ENCODE measurements at places on chromosomes 16 and 17. TPM values are rescaled to one million over a fixed set of nuclear protein-coding genes. Genes with fewer than 3 reads are reported as not detected.

DNA sequence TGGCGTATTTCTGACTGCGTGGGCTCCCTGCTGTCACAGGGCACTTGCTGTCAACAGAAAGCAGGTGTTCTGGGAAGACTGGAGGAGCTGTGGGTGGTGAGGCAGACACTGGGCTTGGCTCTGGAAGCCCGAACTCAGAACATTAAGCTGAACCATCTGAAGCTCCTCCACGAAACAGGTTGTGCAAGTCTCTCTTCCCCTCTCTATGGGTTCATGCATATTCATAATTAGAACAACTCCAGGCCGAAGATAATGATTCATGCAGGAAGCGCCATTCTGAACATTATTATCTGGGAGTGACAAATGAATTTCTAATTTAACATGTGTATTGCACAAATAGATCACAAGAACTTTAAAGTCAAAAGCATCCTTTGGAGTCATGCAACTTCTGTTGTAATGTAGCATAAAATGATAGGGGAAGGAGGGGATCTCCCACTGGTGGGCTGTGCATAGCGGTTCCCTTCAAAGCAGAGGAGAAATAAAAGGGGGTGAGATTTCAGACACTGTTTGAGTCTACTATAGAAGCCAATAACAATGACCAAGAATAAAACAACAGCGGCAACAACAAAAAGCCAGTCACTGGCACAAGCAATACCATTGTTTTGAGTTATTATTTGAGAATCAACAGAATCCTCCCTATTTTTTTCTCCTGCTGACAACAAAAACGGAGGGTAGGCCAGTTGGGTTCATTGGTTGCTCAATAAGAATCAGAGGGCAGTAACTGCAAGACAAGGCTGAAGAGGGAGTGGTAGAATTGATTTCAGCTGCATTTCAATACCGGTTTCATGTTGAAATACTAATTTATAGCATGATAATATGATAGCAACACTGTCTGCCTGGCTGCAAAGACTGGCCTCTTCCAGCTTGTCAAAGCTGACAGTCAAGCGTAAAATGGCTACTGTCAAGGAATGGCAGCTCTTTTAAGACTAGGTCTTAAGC is 407.3 kb downstream of the XYLT1 start:
- DNase-seq: no peak
- no peaks in the 10 kb centered on the region for H3K4me1 ChIP-seq
- H3K27me3 ChIP-seq: peaks cover 23% of the 10 kb centered on the region
- H3K36me3 ChIP-seq: no peaks in the 10 kb centered on the region
- no peak overlapping the region for H3K27ac ChIP-seq
- H3K4me3 ChIP-seq: no peak overlapping the region

DNA sequence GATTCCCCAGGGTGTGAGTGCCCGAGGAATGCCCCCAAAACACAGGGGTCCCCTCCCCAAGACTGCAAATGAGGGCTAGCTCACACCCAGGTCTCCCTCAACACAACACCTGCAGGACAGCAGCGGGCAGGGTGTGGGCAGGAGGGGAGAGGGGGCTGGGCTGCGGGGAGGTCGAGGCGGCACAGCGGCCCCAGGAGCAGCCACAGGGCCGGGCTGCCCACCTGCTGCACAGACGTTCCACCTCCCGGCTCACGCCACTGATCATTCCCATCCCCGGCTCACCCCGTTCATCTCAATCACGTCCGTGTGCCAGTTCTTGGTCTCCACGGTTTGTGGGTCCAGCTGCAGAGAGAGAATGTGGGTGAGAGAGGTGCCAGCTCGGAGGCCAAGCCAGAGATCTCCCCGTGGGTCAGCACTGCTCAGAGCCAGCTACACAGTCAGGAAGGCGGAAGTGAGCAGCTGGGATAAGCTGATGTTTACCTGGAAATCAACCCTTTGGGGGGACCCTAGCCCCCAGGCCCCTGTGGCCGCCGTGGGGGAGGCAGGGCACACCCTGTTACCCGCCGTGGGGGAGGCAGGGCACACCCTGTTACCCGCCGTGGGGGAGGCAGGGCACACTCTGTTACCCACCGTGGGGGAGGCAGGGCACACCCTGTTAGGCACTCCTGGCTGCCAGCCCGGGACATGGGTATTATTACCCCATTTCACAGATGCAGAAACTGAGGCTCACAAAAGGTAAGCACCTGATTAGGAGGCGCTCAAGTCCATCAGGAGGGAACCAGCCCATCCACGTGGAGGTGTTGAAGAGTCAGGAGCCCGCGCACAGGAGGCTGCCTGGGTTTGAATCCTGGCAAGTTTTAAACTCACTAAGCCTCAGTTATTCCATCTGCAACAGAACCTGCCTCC is 16.1 kb downstream of the TIMM22 start:
- DNase-seq: no peak
- H3K4me1 ChIP-seq: no peaks in the 10 kb centered on the region
- H3K27ac ChIP-seq: no peak overlapping the region

DNA sequence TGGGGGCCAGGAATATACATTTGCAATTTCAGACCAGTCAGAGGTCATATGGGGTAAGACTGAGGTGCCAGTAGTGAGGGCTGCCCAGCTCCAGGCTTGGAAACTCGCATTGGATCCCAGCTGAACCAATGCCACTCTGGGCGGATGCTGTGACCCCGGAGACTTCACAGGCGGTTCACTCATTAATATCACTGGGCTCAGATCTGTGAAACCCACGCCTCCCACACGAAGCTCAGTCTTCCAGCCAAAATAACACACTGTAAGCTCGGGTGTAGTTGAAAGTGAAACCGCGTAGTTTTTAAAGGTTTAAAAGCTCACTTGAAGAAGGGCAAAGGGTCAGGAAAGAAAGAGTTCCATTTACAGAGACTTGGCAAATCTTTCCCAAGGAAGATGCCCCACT is 254.8 kb downstream of the FOXL1 start:
- DNase-seq: no peak
- no peak overlapping the region for H3K27ac ChIP-seq
- no peaks in the 10 kb centered on the region for H3K36me3 ChIP-seq
- H3K4me3 ChIP-seq: no peak overlapping the region
- H3K4me1 ChIP-seq: no peaks in the 10 kb centered on the region
- peaks cover 97% of the 10 kb centered on the region for H3K27me3 ChIP-seq

GRCh38 chr17:19857640-19858039 is 10.1 kb downstream of the ULK2 start:
- no peak for DNase-seq
- H3K4me3 ChIP-seq: no peak overlapping the region
- no peaks in the 10 kb centered on the region for H3K27me3 ChIP-seq
- no peaks in the 10 kb centered on the region for H3K36me3 ChIP-seq
- no peak overlapping the region for H3K27ac ChIP-seq

- no peak overlapping the region for H3K27ac ChIP-seq
- no peak overlapping the region for H3K4me3 ChIP-seq
- no peaks in the 10 kb centered on the region for H3K4me1 ChIP-seq
- no peaks in the 10 kb centered on the region for H3K36me3 ChIP-seq
- DNase-seq: no peak
Measured at GRCh38 chr16:55100100-55100499, 169.4 kb downstream of the IRX5 start.

GRCh38 chr16:89847940-89848297 is 19.6 kb downstream of the SPIRE2 start:
- no peaks in the 10 kb centered on the region for H3K36me3 ChIP-seq
- no peak overlapping the region for H3K27ac ChIP-seq
- no peaks in the 10 kb centered on the region for H3K4me1 ChIP-seq
- DNase-seq: no peak

GRCh38 chr17:46943501-46944393 is 20.8 kb downstream of the GOSR2 start:
- H3K4me3 ChIP-seq: no peak overlapping the region
- peaks cover 10% of the 10 kb centered on the region for H3K36me3 ChIP-seq
- peak; percentile 43 for DNase-seq
- peaks cover 28% of the 10 kb centered on the region for H3K4me1 ChIP-seq
- no peak overlapping the region for H3K27ac ChIP-seq

- H3K4me1 ChIP-seq: no peaks in the 10 kb centered on the region
- no peak for DNase-seq
- peaks cover 46% of the 10 kb centered on the region for H3K27me3 ChIP-seq
- no peak overlapping the region for H3K4me3 ChIP-seq
Measured at GRCh38 chr17:3189961-3190360, 7.4 kb upstream of the OR1A2 start.

GRCh38 chr17:44084131-44084538 is 13.6 kb downstream of the G6PC3 start:
- DNase-seq: no peak
- H3K27ac ChIP-seq: no peak overlapping the region
- peaks cover 16% of the 10 kb centered on the region for H3K4me1 ChIP-seq

DNA sequence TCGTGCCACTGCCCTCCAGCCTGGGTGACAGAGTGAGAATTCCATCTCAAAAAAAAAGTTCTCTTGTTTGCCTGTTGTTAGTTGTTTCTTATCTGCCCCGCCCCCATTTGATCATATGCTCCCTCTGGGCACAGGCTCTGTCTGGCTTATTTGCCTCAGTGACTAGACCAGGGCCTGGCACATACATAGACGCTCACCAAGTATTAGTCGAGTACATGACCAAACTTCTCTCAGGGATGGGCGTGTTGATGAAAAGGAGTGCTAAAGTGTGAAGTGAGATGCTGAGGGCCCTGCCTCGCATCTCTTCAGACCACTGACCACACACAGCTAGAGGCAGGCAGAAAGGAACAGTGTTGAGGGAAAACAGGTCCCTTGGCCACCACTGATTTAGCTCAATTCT is 3.3 kb upstream of the HELZ start:
- H3K27ac ChIP-seq: no peak overlapping the region
- H3K4me1 ChIP-seq: peaks cover 20% of the 10 kb centered on the region
- no peaks in the 10 kb centered on the region for H3K36me3 ChIP-seq
- no peak for DNase-seq
- no peak overlapping the region for H3K4me3 ChIP-seq

GRCh38 chr16:89201439-89202377 is 1.4 kb upstream of the SLC22A31 start:
- H3K4me1 ChIP-seq: peaks cover 10% of the 10 kb centered on the region
- H3K27ac ChIP-seq: no peak overlapping the region
- DNase-seq: peak; percentile 95
- H3K4me3 ChIP-seq: peak overlapping the region; percentile 51
- H3K27me3 ChIP-seq: peaks cover 10% of the 10 kb centered on the region
- H3K36me3 ChIP-seq: no peaks in the 10 kb centered on the region

GRCh38 chr17:153851-154250 is 16.5 kb downstream of the SCGB1C2 start:
- no peak for DNase-seq
- H3K4me1 ChIP-seq: no peaks in the 10 kb centered on the region
- no peak overlapping the region for H3K27ac ChIP-seq
- no peaks in the 10 kb centered on the region for H3K36me3 ChIP-seq

DNA sequence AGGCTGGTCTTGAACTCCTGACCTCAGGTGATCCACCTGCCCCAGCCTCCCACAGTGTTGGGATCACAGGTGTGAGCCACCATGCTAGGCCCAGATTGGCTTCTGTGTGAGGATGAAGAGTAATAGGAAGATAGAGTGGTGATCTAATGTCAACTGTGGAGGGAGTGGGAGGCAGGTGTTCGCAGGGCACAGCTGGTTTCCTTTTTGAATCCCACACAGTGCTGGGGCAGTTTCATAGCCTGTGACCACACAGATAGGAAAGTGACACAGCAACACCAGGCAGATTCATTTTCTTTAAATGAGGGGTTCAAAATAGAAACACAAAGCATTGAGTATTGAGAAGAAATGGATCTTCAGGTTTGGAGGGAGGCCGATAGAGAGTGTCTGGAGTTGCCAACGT is 540.3 kb downstream of the WWOX start:
- no peak for DNase-seq
- H3K27me3 ChIP-seq: no peaks in the 10 kb centered on the region
- H3K4me3 ChIP-seq: no peak overlapping the region
- no peak overlapping the region for H3K27ac ChIP-seq

DNA sequence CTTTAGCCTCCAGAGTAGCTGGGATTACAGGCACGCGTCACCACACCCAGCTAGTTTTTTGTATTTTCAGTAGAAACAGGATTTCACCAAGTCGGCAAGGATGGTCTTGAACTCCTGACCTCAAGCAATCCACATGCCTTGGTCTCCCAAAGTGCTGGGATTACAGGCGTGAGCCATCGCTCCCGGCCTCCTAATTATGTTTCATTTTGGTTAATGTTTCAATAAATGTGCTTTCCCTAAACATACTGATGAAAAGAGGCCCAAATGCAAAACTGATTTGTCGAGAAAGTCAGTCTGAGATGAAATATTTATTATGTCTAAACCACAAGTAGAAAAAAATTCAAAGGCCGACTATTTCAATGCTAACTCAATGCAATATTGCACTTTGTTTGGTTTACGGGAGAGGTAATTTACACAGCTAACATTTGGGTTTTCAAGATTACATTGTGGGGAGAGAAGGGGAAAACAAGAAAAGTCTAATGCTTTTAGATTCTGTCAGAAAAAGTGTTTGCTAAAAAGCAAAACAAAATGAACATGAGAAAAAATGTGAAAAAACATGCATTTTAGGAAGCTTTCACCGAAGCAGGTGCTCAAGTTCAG is 9.8 kb downstream of the STAT3 start:
- DNase-seq: no peak
- H3K36me3 ChIP-seq: no peaks in the 10 kb centered on the region
- no peaks in the 10 kb centered on the region for H3K4me1 ChIP-seq
- no peaks in the 10 kb centered on the region for H3K27me3 ChIP-seq
- H3K4me3 ChIP-seq: no peak overlapping the region

DNA sequence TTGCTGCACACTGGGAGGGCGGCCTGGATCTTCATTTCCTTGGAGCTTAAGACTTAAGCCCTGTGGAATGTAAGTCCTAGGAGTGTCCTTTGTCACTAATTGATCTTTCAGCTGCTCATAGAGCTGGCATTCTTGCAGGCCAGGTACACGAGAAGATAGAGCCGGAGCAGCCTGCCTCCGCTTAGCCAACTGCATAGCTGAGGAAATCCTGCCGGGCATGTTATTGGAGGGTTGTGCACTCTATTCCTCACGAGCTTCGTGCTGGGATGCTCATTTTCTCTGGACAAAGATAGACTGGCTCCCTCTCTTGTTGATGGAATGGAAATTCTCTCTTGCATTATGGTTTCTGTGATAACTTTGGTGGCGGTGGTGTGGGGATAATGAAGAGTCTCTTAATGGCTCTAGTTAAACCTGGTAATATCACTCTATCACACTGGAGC is 76.9 kb downstream of the RPA1 start:
- H3K4me3 ChIP-seq: no peak overlapping the region
- peak; percentile 48 for DNase-seq
- no peak overlapping the region for H3K27ac ChIP-seq
- H3K27me3 ChIP-seq: no peaks in the 10 kb centered on the region
- H3K4me1 ChIP-seq: peaks cover 12% of the 10 kb centered on the region
- no peaks in the 10 kb centered on the region for H3K36me3 ChIP-seq

GRCh38 chr17:50310455-50311111 is 35.3 kb upstream of the XYLT2 start:
- DNase-seq: no peak
- H3K36me3 ChIP-seq: no peaks in the 10 kb centered on the region
- H3K4me1 ChIP-seq: no peaks in the 10 kb centered on the region
- H3K4me3 ChIP-seq: no peak overlapping the region
- H3K27ac ChIP-seq: no peak overlapping the region
- H3K27me3 ChIP-seq: peaks cover 22% of the 10 kb centered on the region

- H3K36me3 ChIP-seq: no peaks in the 10 kb centered on the region
- no peak overlapping the region for H3K27ac ChIP-seq
- peaks cover 4% of the 10 kb centered on the region for H3K4me1 ChIP-seq
Measured at GRCh38 chr16:8686031-8686621, 11.7 kb downstream of the ABAT start.

GRCh38 chr17:17570140-17570797 is 21.2 kb downstream of the PEMT start:
- H3K4me1 ChIP-seq: peaks cover 9% of the 10 kb centered on the region
- no peak for DNase-seq
- H3K27ac ChIP-seq: no peak overlapping the region
- H3K27me3 ChIP-seq: no peaks in the 10 kb centered on the region

ADGRG3 gene
- not detected for total RNA-seq

ELMO3 gene
- 32.4 TPM for total RNA-seq

CX3CL1 gene
- not detected for total RNA-seq

OR2C1 gene
- not detected for total RNA-seq

SLFN12 gene
- total RNA-seq: 9.7 TPM

TEKT1 gene
- total RNA-seq: 0.50 TPM

CIBAR2 gene
- total RNA-seq: not detected

GNG13 gene
- not detected for total RNA-seq

SLFN14 gene
- not detected for total RNA-seq

Measured in PC-9 (cell line).